NCI-H524 treated with DMSO at 0.1 percent for 48 hours (cell line): ENCODE measurements at places on chromosomes 2 and 18.
A peak's percentile ranks its signal among the peaks of the same experiment; 100 is the strongest.

DNA sequence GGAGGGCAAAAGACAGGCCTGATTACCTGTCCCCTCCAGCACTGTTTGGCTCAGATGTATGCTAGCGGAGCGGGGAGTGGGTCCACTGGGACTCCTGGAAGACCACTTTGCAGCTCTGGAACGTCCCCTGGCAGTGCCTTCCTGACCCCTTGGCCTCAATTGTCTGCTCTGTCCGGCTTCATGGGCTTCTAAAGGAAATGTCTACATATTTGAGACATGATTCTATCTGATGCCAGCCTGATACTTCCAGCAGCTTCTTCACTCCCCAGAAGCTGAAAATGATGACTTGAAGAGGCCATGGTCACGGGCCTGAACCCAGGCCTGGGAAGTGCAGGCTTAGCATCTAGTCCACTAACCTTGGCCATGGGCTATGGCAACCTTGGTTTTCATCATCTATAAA, 112.1 kb downstream of the ACAA2 start:
- no peak for DNase-seq

GRCh38 chr2:190599073-190599472, 49.8 kb upstream of the NAB1 start:
- DNase-seq = no peak

GRCh38 chr2:121529439-121530211, 1.1 kb upstream of the RNU4ATAC start:
- no peak for DNase-seq

DNA sequence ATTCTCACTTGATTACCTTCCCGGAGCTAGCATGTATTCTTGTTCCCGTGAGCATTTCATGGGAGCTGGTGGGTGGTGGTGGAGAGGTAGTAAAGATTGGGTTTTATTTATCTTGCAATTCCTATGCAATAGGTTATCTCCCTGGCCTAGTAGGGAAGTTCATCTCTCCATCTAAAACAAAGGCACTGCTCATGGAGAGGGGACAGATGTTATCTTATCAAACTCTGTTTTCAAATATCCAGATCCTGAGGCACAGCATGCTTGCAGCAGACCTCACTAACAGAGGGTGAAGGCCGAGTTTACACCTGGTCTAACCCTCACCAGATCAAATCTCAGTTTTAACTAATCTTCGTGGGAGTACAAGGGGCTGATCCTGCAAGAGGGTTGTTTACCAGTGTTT, 98.9 kb downstream of the CYRIA start:
- DNase-seq = peak; percentile 25

GRCh38 chr18:2635586-2635985, 19.9 kb upstream of the SMCHD1 start:
- DNase-seq = no peak

DNA sequence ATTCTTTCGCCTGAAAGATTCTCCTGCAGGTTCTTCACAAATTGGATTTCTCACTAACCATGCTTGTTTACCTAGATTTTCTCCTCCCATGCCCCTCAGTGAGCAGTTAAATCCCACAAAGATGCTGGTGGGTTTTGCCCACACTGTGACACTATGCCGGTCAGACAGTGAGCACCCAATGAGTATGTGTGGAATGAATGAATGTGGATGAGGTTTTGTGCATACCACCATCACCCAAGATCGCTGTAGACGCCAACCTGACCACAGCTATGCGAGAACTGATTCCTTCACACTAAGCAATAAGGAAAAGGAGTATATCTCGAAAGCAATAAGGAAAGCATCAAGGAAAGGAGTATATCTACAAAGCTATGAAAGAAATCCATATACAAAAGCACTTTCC, 116.7 kb downstream of the PID1 start:
- DNase-seq = no peak

GRCh38 chr2:105237045-105237765, 4.3 kb upstream of the GPR45 start:
- DNase-seq = no peak

- DNase-seq = no peak
These were observed 64.6 kb downstream of the NCKAP1 start for GRCh38 chr2:182973441-182974352.

- DNase-seq = peak; percentile 87
These were observed 107.4 kb downstream of the NOL4 start for GRCh38 chr18:34117319-34117718.

- no peak for DNase-seq
These were observed 262.7 kb downstream of the MYCN start for GRCh38 chr2:16203069-16203468.

GRCh38 chr2:143847257-143847656, 672.7 kb downstream of the ZEB2 start:
- DNase-seq = no peak

DNA sequence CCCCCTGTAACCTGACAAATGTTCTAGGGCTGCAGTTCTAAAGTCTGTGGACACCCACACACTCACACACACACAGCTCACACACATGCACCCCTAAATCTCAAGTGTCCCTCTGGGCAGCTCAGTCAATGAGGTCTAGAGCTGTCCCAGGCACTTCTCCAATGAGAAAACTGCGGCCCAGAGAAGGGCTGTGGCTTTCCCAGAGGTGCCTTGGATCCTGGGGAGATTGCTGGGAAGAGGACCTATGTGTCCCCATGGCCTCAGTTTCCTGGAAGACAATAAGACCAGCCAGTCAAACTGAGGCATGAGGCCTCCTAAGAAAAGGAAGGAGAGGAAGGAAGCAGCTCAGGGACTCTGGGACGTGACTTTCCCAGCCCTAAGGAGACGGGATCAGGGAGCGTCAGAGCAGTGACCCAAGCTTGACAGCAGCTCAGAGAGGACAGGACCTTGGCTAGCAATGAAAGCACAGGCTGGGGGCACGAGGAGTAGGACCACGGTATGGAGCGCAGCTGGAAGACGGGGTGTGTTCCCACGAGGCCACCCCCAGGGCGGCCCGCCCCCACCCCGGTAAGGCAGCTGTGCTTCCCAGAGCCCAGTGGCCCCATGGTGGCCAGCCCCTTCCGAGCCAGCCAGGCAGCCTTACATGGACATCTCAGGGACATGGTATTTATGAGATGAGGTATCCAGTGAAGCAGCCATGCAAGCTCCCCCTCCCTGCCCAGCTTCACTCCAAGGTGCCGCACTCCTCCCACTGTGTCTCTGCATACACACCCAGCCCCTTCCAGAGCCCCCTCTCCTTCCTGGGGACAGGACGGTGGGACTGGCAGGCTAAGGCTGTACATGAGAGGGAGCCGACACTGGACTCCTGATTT, 46.0 kb downstream of the TNS1 start:
- DNase-seq = no peak

DNA sequence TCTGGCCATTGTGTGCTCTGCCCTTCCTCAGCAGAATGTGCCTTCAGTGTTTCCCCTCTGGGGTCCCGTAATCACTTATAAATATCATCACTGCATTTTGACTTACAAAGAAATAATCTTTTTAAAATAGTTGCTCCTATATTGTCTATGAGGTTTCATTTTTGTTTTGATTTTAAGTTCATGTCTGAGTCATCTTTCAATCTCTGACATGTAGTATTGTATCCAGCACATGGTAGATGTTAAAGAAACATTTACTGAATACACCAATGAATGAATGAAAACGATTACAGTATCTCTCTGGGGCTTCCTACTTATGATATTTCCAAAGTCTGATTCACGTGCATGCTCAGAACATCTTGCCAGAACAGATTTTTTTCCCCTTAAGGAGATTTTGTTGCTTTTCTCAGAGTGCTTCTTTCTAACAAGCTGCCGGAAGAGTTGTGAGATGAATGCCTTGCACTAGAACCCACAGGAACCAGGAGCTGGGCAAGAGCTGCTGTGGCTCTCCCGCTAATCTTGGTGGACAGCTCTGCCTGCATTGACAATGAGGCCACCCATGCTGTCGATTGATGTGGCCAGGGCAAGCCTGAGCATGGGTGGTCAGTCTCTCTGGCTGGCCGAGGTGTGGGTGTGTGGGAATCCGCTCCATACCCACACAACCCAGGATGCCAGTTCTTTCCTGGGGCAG, 199.4 kb downstream of the CYRIA start:
- DNase-seq = no peak

DNA sequence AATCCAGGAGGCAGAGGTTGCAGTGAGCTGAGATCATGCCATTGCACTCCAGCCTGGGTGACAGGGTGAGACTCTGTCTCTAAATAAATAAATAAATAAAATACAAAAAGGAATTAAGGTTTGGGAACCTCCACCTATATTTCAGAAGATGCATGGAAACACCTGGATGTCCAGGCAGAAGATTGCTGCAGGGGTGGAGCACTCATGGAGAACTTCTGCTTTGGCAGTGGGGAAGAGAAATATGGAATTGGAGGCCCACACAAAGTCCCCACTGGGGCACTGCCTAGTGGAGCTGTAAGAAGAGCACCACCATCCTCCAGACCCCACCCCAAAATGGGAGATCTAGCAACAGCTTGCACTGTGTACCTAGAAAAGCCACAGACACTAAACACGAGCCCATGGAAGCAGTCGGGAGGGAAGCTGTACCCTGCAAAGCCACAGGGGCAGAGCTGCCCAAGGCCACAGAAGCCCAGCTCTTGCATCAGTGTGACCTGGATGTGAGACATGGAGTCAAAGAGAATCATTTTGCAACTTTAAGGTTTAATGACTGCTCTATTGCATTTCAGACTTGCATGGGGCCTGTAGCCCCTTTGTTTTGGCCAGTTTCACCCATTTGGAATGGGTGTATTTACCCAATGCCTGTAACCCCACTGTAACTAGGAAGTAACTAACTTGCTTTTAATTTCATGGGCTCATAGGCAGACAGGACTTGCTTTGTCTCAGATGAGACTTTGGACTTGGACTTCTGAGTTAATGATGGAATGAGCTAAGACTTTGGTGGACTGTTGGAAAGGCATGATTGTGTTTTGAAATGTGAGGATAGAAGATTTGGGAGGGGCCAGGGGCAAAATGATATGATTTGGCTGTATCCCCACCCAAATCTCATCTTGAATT, 265.3 kb downstream of the ZEB2 start:
- DNase-seq = no peak

GRCh38 chr18:22385718-22386117, 32.0 kb downstream of the CTAGE1 start:
- no peak for DNase-seq

- DNase-seq = no peak
These were observed 38.1 kb downstream of the DLGAP1 start for GRCh38 chr18:4416976-4417375.

GRCh38 chr2:147247749-147248148, 597.1 kb upstream of the ACVR2A start:
- DNase-seq = no peak

DNA sequence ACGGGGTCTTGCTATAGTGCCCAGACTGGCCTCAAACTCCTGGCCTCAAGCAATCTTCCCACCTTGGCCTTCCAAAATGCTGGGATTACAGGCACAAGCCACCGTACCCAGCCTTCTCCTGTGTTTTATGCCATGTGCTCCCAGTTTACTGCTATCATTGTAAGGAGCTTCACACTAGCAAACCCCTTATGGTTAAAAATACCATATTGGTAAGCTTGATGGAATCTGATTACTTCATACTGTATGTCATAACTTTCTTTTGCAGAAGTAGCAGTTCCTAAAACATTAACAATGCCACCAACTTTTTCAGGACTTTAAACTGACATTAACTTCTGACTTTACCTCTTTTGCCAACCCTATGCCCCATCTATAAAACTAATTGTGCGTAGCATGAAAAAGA, 36.2 kb downstream of the HAT1 start:
- DNase-seq = no peak

GRCh38 chr2:12434630-12435098, 282.1 kb upstream of the TRIB2 start:
- DNase-seq = no peak

- no peak for DNase-seq
These were observed 27.5 kb upstream of the MARCHF7 start for GRCh38 chr2:159684796-159685195.

DNA sequence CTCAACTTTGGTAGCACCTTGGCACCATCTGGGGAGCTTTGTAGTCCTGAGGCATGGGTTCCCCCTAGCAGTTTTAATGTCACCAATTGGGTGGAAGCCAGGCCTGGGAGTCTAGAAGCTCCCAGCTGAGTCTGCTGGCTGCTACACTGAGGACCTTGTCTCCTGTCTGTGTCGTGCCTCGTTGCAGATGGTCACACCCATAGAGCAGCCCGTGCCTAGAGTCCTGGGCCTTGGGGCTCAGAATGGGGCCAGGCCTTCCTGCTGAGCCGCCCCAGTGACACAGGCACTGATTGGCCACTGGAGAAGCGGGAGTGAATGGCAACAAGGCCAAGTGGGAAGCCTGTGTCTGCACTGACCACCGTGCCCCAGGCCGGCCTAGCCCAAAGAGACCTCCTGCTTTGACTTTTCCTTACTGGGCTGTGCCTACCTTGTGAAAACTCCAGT, 113.2 kb downstream of the SH3RF3 start:
- no peak for DNase-seq

DNA sequence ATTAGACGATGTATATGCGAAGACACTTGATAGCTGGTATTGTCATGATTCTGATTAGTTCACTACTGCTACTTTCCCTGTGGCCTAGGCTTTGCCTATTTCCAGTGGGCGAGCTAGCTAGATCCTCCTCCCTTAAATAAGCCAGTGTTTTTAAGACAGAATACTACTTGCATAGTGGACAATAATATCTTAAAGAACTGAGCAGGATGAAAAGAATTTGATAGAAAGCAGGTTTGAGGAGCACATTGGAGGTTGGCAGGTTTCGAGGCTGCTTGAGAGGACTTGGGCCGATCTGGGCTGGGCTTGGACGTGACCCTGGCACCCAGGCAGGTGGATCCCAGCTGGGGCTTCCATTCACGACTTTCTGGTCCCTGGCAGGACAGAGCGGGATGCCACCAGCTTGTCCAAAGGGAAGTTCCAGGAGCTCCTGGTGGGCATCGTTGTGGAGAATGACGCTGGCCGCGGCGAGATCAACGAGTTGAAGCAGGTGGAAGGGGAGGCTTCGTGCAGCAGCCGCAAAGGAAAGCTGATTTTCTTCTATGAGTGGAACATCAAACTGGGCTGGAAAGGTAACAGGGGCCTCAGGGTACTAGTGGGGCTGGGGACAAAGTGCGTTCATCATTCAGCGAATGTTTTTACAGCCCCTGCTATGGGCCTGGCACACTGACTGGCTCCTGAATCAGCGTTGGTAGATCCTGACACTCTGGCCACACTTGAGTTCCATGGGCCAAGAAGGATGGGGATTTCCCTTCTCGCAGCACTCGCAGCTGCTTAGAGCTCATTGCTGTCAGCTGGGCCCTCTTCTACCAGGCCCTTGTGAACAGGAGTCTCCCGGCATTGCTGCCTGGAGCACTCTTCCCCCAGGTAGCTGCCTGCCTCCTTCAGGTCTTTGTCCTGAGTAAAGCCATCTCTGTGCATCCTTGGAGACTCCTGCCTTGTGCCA, 16.9 kb downstream of the C2orf74 start:
- DNase-seq = no peak

DNA sequence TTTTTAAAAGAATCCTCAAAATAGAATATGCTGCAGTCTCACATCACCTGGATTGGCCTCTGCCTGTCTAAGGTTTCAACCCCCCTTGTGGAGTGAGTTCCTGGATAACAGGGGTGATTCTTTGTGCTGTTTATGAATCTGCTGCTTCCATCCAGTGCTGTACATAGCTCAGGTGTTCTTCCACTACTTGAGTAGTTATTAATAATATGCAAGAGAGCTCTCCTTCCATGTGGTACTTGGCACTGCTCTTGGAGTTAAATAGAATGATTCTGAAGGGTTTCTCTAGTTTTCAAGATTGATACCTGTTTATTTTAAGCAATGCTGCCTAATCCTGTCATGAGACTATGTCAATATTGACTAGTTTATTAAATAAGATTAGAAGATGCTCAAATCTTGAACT, 273.6 kb downstream of the RDH14 start:
- DNase-seq = no peak
